ENCODE measurements at places on chromosomes 16 and 17.

DNA sequence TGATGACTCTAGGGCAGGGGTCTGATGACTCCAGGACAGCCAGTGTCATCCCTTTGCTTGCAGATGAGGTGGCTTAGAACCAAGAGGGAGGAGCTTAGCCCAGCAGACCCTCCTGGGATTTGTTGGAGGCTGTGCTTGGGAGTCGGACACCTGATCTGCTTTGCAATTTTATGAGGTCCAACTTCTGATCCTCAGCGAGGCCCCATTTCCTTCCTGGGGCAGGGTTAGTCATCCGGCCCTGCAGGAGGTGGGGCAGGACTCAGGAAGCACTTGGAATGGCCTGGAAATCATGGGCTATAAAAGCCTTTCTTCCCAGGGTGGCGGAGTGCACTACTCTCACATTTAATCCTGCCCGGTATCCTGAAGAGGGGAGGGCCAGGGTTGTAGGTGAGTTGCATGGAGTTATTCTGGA is 168.5 kb downstream of the MSI2 start:
- no peak overlapping the region for H3K4me3 ChIP-seq
- H3K27ac ChIP-seq, result no peak overlapping the region
- H3K27me3 ChIP-seq, result no peaks in the 10 kb centered on the region
- no peaks in the 10 kb centered on the region for H3K36me3 ChIP-seq
- H3K4me1 ChIP-seq, result peaks cover 3% of the 10 kb centered on the region

DNA sequence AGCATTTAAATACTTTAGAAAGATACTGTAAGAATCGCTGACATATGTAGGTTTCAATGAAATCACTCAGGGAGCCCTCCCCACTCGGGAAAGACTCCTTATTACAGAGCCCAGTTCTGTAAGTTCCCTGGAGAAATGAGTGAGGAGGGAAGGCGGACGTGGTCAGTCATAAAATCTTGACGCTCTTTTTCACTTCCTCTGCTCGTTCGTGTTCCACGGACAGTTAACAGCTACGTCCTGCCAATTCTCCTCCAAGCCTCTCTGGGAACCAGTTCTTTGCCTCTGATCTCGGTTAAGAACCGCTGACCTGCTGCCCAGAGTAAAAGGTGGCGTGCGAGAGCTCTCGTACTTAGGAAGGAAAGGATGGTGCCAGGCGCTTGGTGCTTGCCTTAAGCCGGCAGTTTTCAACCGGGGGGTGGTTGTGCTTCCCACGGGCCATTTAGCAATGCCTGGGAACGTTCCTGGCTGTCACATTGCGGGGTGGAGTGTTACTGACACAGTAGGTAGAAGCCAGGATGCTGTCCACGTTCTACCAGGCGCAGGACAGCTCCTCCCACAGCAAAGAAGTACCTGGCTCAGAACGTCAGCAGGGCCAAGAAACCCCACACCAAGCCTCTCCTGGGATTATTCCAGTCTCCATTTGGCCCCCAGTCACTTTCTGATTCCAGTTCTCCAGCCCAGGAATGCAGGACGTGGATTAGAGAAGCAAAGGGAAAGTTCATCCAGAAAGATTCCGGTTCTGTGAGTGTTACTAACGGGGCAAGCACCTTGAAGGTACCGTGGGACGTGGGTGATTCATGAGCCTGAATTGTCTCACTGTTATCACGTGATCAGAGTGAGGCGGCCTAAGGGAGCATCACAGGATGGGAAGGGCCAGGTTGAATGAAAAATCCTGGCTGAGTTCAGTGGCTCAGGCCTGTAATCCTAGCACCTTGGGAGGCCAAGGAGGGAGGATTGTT is 87.7 kb downstream of the MRM3 start:
- H3K4me3 ChIP-seq, result no peak overlapping the region
- H3K4me1 ChIP-seq, result peaks cover 13% of the 10 kb centered on the region
- H3K27me3 ChIP-seq, result no peaks in the 10 kb centered on the region

- no peaks in the 10 kb centered on the region for H3K27me3 ChIP-seq
- no peak overlapping the region for H3K4me3 ChIP-seq
- no peaks in the 10 kb centered on the region for H3K36me3 ChIP-seq
- H3K27ac ChIP-seq, result no peak overlapping the region
- no peak for DNase-seq
- H3K4me1 ChIP-seq, result no peaks in the 10 kb centered on the region
Observed at GRCh38 chr17:78122216-78122930, 6.2 kb downstream of the TMC6 start.

DNA sequence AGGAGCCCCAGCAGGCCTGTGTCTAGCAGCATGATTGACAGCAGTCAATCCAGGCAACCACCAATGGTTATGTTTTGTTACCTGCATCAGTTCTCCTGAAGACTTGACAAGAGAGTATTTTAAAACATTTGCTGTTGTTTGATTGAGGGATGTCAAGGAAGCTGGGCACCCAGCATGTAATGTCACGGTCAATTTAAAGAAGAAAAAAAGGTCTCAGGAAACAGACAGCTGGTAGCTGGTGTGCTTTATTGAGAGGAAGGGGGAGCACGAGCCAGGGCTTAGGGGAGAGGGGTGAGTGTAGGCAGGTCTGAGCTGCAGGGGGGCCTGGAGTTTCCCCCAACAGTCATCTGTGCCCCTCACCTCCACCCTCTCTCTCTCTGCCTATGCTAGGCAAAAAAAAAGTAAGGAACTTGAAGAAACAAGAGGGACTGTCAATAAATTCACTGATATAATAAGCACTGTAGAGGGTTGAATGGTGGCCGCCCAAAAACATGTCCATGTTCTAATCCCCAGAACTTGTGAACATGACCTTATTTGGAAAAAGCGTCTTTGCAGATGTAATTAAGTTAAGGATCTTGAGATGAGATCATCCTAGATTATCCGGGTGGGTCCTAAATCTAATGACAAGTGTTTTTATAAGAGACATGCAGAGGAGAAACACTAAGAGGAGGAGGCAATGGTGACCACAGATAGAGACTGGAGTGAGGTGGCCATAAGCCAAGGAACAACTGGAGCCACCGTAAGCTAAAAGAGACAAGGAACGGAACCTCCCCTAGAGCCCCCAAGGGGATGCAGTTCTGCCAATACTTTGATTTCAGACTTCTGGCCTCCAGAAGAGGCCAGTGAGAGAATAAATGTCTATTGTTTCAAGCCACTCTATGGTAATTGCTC is 14.5 kb downstream of the TSPOAP1 start:
- H3K27me3 ChIP-seq, result no peaks in the 10 kb centered on the region
- no peak overlapping the region for H3K27ac ChIP-seq
- H3K36me3 ChIP-seq, result no peaks in the 10 kb centered on the region
- no peaks in the 10 kb centered on the region for H3K4me1 ChIP-seq
- no peak overlapping the region for H3K4me3 ChIP-seq
- DNase-seq, result no peak

- no peak for DNase-seq
- H3K27ac ChIP-seq, result no peak overlapping the region
- no peaks in the 10 kb centered on the region for H3K4me1 ChIP-seq
- no peaks in the 10 kb centered on the region for H3K27me3 ChIP-seq
- no peak overlapping the region for H3K4me3 ChIP-seq
Observed at GRCh38 chr16:84583995-84584394, 33.9 kb downstream of the COTL1 start.

DNA sequence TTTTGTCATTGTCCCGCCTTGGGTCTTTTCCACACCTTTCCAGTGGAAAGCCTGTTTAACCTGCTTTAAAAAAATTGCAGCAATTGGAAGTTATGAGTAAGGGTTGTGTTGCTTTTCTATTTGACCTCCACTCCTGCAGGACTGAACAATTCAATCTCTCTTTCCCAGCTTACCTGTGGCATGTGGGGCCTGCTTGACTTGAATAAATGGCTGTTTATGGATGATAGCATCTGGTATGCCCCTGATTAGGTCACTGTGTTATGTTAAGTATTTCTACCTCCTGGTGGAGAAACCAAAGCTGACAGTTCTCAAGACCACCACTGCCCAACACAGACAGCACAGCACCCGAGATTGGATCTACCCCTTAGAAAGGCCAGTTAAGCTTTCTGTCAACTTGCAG is 64.8 kb upstream of the NOG start:
- no peak overlapping the region for H3K27ac ChIP-seq
- DNase-seq, result no peak
- no peaks in the 10 kb centered on the region for H3K36me3 ChIP-seq
- H3K4me1 ChIP-seq, result no peaks in the 10 kb centered on the region
- H3K4me3 ChIP-seq, result no peak overlapping the region
- no peaks in the 10 kb centered on the region for H3K27me3 ChIP-seq

DNA sequence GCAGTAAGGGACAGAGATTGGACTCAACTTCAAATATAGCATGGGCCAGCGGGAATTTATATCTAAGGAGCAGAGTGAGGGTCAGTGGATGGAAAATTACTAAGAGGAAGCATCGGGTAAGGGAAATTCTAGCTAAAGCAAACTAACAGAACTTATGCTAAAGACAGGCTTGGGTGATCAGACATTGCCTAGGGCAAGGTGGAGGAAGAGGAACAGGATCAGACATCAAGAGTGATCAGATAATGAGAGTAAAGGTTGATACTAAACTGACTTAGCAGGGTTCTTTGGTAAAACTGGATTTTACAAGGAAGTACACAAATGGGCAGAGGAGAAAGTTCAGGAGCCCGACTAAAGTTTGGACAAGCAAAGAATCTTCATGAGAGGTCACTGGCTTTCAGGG is 86.3 kb upstream of the TOM1L1 start:
- no peaks in the 10 kb centered on the region for H3K27me3 ChIP-seq
- no peak overlapping the region for H3K27ac ChIP-seq
- no peaks in the 10 kb centered on the region for H3K4me1 ChIP-seq
- H3K4me3 ChIP-seq, result no peak overlapping the region

- no peak overlapping the region for H3K27ac ChIP-seq
- no peaks in the 10 kb centered on the region for H3K27me3 ChIP-seq
- DNase-seq, result no peak
- no peaks in the 10 kb centered on the region for H3K36me3 ChIP-seq
- H3K4me1 ChIP-seq, result peaks cover 3% of the 10 kb centered on the region
- no peak overlapping the region for H3K4me3 ChIP-seq
Observed at GRCh38 chr17:67519801-67520251, 142.7 kb downstream of the PITPNC1 start.

DNA sequence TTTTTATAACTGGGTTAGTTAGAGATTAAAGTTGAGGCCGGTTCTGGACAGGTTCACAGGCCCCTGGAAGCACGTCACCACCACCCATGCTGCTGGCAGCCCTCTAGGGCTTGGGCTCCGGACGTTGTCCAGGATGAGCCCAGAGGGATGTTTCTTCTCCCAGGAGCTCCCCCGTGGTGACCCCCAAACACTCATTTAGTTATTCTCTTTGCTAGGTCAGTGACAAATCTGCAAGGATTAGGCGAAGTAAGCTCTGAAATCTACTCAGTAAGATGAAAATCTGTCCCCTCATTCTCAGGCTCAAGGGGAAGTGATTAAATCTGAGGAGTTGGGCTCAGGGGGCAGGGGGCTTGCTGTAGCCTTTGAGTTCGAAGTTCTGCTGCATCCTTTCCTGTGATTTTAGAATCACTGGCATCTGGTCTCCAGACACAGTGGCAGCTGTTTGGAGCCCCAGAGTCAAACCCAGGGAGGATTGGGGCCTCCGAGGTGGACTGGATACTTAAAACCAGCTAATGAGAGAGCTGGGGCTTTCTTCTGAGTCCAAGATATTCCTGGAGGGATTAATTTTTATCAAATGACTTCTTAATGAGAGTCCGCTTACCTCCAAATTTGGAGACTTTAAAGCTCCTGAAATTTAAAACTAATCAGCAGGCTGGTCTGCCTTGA is 49.2 kb upstream of the HS3ST2 start:
- H3K4me1 ChIP-seq, result peaks cover 8% of the 10 kb centered on the region
- no peak for DNase-seq
- no peak overlapping the region for H3K4me3 ChIP-seq
- no peaks in the 10 kb centered on the region for H3K27me3 ChIP-seq
- no peak overlapping the region for H3K27ac ChIP-seq

GRCh38 chr16:54630284-54630967 is 300.2 kb upstream of the IRX5 start:
- DNase-seq, result no peak
- H3K27me3 ChIP-seq, result no peaks in the 10 kb centered on the region
- no peaks in the 10 kb centered on the region for H3K36me3 ChIP-seq
- H3K27ac ChIP-seq, result no peak overlapping the region
- no peak overlapping the region for H3K4me3 ChIP-seq

DNA sequence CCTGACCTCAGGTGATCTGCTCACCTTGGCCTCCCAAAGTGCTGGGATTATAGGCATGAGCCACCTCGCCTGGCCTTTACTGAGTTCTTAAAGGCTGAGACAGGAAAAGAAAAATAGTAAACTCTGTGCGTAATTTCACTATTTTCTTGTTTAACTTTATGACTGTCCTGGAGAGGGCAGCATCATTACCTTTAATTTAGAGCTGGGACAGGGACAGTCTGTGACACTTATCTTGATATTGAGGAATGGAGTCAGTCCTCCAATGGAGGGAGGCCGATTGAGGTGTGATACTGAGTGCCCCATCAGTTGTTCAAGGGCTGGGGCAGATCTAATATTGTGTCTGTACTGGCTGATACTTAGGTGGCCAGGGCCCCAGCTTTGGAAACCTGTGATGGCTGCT is 21.5 kb upstream of the SPN start:
- H3K36me3 ChIP-seq, result no peaks in the 10 kb centered on the region
- H3K4me1 ChIP-seq, result no peaks in the 10 kb centered on the region
- H3K27me3 ChIP-seq, result no peaks in the 10 kb centered on the region
- no peak overlapping the region for H3K27ac ChIP-seq
- no peak for DNase-seq

DNA sequence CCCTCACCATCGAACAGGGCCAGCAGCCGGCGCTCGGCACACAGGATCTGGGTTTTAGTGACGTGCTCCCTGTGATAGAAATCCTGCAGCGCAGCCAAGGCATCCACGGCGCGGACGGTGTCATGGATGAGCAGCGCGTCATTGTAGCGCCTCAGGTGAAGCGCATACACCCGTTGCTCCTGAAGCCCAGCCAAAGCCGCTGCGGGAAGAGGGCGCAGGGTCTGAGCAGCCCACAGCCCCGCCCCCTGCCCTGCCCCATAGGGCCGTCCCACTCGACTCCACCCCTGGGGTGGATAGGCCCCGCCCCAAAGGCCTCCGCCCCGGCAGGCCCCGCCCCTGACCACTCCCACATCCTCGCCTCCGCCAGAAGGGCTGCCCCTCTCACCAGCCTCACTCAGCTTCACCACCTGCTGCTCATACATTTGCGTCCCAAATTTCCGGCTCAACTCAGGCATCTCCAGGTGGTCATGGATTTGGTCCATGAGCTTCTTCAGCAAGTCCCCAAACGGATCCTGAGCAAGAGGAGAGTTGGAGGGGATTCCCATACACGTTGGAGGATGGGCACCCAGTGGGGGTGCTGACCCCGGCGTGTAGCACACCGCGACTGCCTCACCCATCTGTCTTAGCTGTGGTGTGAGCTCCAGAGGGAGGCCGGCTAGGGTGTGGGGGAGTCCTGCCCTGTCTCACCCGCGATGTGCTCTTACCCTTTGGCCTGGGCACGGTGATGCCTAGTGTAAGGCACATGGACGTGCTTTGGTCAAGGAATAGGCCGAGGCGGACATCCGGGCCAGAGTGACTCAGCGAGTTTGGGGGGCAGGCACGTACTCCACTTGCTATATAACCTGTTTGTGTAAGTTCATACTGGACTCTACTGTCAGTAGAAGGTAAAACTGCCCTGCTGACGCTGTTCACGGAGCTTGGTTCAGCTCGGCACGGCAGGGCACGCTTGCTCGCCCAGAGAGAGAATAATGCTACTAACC is 4.6 kb downstream of the DHX58 start:
- H3K27ac ChIP-seq, result no peak overlapping the region
- peaks cover 10% of the 10 kb centered on the region for H3K4me1 ChIP-seq
- no peaks in the 10 kb centered on the region for H3K36me3 ChIP-seq
- H3K4me3 ChIP-seq, result peak overlapping the region; percentile 8
- H3K27me3 ChIP-seq, result no peaks in the 10 kb centered on the region

GRCh38 chr16:29809850-29810698 is 1.9 kb upstream of the PRRT2 start:
- peak overlapping the region; percentile 89 for H3K27ac ChIP-seq
- H3K36me3 ChIP-seq, result no peaks in the 10 kb centered on the region
- H3K4me3 ChIP-seq, result no peak overlapping the region
- no peaks in the 10 kb centered on the region for H3K27me3 ChIP-seq
- peak; percentile 58 for DNase-seq

Data from ovary (tissue), 10 donors.